Cortex of kidney (tissue), 1 donor: ENCODE measurements at places on chromosomes 12 and 14.

- no peak for DNase-seq
Observed at GRCh38 chr12:57430112-57430930, 522 bp downstream of the R3HDM2 start.

- DNase-seq, result no peak
Observed at GRCh38 chr14:104223101-104224041, 85.0 kb downstream of the KIF26A start.

DNA sequence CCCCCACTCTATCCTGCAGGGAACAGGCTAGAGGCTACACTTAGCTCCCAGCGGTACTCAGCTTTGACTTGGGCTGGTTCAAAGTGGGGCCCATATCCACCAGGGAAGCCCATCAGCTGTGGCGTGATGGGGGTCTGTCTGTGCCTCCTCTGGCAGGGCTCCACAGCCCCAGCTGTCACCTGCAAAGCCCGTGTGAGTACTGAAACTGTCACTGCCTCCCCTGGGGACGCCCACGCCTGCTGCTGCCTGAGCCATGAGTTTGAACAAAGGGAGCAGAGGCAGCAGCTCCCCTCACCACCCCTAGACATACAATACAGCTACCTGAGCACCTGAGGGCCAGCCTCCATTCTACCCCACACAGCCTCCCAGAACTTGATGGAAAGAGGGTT lies 5.0 kb downstream of the REM2 start:
- DNase-seq, result no peak

GRCh38 chr12:92049403-92049802 lies 96.2 kb downstream of the BTG1 start:
- DNase-seq, result no peak

- DNase-seq, result no peak
Observed at GRCh38 chr12:27305673-27306456, 26.8 kb upstream of the BMAL2 start.

DNA sequence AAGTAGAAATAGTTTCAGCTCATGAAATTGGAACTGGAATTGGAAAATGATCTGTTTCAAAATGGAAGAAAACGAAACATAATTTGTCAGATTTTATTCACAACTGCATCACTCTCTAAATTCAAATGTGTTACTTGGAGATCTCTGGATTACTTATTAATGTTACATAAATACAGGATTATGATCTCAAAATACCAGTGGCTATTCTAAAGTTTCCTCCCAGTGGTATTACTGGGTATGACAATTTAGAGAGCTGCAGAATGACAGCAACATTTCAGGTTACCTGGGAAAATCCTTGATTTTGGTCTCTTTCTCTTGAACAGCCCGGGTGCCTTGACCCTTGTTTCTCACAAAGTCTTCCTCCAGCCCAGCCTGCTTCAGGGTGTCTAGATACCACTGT lies 14.2 kb downstream of the FAM161B start:
- DNase-seq, result no peak

- no peak for DNase-seq
Observed at GRCh38 chr14:69226736-69227135, 33.2 kb upstream of the GALNT16 start.

DNA sequence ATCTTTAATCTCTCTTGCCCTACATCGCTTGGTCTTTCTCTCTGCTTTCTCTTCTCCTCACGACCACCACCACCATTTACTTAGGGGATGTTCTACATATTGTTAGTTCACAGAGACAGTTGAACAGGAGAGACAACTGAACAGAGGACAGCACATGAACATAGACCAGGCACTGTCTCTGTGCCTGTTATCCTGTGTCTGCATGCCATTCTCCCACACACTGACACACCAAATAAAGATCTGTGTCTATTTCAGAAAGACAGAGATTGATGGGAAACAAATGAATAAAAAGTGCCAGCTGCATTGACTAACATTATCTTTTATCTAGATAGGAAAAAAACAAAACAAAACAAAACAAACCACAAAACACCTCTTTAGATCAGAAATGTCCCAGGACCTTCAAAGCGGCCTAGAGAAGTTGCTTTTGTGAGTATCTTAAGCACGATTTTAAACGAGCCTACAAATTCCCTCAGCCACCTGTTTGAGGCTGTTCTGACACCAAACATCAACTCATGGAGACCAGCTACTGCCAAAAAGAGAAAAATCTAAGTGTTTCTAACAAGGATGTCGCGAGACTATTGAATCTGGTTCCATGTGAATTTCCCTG lies 77.6 kb upstream of the PARP11 start:
- no peak for DNase-seq

DNA sequence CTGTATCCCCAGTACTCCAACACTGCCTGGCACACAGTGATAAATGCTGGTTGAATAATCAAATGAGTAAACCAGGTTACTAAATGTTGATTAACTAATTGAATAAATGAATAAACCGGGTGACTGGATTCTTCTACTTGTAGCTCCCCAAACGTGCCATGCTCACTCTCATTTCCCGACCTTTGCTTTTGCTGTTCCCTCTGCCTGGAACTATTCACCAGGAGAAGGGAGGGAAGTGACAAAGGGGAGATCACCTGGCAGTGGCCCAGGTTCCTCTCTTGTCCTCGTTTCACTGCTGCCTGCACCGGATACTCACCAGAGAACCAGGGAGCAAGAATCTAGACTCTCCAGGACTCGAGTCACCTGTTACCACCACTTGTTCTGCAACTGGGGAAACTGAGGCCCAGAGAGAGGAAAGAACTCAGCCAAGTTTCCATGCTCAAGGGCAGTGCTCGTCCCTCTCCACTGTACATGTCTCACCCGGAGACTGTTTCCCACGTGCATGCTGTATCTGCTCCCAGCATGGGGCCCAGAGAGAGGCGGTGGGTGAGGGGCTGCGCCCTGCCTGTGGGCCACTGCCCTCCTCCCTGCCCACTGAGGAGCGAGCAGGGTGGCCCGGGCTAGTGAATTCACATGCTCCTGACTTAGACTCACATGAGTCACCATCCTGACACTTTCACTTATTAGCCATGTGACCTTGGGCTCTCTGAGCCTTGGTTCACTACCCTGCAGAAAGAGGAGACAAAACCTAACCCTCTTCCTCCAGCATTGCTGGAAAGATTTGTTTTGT lies 17.7 kb upstream of the POP5 start:
- no peak for DNase-seq
